Transverse colon (tissue), 4 donors: ENCODE measurements at places on chromosomes 3 and 15.

DNA sequence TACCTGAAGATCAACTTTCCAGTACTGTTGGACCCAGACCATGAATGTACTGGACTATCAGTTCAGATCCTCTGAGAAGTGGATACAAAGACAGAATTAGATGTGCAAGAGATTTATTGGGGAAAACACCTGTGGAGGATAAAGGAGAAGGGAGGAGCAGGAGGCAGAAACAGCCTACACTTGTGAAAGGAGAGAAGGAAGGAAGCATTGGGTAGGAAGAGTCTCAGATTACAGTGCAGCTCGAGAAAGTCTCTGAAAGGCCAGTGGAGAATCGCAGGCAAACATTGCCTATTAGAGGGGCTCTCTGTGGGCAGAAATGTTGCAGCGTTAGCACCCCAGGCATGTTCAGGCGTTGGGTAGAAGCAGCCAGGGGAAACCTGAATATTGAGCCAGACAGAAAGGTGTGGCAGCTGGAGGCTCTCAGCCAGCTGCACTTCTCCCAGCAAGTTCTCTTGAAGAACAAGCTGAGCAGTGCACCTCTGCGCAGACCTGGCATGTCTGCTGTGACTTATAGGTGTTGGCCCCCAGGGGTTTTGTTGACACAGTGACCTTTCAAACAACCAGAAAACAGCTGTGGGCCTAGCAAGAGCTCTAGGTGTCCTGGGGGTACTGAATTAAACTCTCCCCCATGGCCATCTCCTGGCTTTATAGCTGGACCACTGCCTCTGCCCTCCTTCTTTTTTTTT, 7.0 kb downstream of the CHST14 start:
- no peak for DNase-seq

GRCh38 chr3:15033103-15033502, 32.0 kb downstream of the MRPS25 start:
- DNase-seq = no peak

- DNase-seq = no peak
These were observed 57.4 kb downstream of the ARHGAP31 start for GRCh38 chr3:119351581-119351980.

DNA sequence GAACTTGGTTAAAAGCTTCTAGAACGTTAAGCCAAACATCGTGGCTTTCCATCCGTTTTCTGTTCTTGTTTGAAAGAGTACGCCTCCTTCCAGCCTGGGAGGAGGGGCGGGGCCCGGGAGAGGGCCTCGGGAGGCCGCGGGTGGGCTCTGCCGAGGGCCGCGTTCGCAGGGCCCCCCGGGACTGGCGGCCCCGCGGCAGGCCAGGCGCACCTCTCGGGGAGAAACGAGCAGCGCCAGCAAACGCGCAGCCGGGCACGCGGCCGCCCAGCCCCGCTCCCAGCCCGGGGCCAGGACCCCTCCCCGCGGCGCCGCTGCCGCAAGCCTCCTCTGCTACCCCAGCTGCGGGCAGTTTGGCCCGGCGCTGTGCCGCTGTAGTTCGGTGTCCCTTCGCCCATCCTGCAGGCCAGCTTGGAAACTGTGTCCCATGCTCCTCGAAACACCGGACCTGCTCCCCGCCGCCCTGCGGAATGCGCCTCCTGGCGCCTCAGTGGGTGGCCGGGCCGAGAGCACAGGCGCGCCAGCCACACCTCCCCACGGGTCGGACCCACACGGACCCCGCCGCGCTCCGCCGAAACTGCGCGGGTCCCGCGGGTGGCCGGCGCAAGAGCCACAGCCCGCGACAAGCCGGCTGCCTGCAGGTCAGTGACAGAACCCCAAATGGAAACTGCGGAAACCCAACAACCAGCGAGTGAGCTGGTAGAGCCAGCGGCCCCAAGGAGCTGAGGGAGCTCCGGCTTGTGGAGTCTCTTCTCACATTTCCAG, 2.3 kb downstream of the OCA2 start:
- no peak for DNase-seq

GRCh38 chr3:128680603-128681368, 30.2 kb upstream of the RPN1 start:
- DNase-seq = peak; percentile 99

DNA sequence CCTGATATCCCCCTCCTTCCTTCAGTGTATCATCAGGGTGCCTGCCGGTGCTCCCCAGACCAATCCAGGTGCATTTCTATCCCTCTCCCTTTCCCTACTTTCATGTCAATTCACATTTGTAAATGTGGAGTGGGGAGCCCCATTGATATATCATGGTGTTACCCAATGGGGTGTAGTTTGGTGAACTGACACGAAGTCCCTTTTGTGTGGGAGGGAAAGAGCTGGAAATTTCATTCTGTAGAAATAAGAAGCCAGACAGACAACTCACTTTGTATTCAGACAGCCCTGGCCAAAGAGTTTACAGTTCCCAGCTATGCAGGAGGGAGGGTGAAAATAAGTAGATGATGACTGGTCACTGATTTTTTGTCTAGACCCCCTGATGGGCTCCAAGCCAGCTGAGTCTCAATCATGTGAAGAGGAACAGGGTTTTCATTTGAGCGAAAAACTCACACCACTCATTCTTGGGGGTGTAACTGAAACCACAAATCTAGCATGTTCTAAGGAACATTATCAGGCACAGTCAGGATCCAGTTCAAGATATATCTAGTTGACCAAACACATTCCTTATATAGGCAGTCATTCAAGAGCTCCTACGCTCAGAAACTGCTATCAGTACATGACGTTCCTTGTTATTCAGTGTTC, 58.9 kb downstream of the LMCD1 start:
- DNase-seq = no peak

DNA sequence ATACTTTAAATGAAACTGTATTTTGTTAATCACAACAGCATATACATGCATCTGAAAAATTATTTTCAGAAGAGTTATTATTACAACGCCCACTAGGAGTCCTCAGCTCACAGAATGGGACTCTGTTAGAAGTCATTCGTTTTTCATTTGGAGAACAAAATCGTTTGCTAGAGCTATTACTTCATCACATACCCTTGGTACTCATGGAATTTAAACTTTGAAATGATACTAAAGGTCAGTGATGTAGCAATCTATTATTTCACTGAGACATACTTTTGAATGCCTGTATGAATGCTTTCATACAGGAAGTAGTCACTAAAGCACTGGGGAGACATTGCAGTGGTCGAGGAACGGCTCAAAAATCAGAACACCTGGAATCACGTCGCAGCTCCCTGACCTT, 198.1 kb downstream of the MBNL1 start:
- no peak for DNase-seq

DNA sequence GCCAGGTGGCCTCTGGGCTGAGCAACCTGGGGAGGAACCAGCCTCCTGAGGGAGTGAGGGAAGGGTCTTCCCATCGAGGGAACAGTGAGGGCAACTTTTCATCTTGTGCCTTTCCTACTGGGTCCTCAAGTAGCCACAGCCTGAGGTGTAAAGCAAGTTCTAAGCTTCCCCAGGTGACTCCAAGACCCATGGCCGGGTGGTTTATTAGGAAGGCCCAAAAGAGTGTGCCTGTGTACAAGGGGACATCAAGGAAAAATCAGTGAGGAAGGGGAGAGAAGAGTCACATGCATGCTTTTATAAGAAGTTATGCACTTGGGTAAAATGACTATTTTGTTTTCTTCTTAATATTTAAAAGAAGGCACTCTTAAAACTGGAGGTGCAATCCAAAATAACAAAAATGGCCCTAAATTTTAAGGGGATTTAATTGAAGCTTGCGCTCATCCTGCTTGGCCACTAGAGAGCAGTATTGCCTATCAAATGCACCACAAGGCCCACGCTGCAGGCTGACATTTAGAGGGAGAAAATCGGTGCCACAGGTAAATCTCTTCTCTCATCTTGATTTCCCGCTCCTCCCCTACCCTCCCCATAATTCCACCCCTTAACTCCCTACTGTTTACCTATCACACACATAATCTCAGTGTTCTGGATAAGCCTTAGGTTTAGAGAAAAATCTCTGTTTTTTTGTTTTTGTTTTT, 6.7 kb downstream of the NANOGP8 start:
- DNase-seq = peak; percentile 14

DNA sequence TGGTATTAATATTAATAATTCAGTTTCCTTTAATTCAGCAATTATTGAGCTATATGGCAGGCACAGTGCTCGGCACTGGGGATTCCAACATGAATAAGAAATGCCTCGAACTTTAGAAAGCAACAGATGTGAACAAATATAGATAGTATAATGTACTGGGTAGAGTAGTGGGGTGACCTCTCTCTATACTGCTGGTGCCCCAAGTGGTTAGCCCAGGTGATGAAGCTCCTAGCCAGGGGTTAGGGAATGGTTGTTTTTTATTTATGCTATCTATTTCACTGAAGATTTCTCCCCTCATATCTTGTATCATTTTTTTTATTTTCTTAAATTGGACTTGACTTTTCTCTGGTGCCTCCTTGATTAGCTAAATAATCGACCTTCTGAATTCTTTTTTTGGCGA, 62.1 kb downstream of the BHLHE40 start:
- DNase-seq = no peak

DNA sequence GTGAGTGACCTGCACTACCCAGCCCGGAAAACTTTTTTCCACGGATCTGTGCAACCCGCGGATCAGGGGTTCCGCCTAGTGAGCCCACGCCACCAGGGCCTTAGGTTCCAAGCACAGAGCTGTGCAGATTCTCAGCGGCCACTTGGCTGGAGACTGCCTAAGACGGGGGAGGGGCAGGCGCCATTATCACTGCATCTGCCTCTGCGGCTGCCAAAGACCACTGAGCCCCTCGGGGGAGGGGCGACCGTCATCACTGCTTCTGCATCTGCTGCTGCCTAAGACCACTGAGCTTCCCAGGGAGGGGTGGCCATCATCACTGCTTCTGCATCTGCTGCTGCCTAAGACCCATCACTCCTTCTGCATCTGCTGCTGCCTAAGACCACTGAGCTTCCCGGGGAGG, 460.2 kb downstream of the OCA2 start:
- no peak for DNase-seq

DNA sequence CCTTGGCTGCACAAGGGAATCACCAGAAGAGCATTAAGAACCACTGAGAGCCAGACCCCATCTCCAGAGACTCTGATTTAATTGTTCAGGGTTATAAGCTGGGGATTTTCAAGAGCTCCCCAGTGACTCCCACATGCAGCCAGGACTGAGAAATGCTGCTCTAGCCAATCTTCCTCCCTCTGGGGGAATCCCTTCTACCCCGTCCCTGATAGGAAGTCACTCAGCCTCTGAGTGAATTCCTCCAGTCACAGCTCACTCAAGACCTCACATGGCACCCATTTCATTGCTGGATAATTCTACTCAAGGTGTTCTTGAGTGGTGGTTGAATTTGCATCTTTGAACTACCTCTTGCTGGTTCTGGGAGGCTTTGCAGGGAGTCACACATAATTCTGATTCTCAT, 10.7 kb downstream of the CCR3 start:
- DNase-seq = no peak

DNA sequence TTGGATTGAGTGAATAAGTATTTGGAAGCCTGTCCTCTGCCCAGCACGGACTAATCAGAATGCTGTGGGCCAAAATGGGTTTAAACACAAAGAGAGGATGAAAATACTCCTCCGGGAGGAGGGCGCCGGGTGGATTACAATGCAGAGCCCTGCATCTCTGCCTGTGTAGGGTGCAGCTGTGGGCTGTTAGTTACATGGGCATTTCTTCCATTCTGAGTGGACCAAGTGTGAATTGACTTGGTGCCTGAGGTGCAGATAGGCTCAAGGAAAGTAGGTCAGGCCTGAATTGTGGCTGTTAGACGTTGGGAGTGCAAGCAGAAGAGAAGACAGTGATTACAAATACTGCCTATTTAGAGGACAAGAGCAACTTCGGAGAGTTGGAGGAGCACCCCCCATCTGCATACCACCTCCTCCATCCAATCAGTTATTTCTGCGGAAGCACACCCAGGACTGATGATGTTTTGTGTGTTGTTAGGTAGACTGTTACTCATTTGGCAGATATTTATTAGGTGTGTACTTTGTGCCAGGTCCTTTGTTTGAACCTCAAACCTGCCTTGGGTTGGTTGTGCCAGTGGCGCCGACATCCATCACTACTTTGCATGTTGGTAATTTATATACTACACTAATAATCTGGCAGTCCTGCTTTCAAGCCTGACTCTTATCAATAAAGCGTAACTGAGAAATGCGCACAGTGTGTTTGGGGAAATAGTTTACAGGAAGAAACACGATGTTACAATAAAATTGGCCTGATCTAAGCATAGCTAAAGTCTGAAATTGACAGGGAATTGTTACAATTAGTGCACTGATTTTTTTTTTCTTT, 33.0 kb downstream of the PTPRG start:
- no peak for DNase-seq

DNA sequence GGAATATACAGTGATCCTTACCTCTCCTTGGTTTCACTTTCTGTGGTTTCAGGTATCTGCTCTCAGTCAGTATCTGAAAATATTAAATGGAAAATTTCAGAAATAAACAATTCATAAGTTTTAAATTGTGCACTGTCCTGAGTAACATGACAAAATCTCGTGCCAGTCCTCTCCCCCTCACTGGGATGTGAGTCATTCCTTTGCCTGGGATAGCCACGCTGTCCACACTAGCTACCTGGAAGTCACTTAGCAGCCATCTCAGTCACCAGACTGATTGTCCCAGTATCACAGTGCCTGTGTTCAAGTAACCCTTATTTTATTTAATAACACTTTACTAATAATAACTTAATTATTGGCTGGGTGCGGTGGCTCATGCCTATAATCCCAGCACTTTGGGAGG, 15.3 kb upstream of the KLHL25 start:
- no peak for DNase-seq

- no peak for DNase-seq
These were observed 315.7 kb upstream of the SLCO3A1 start for GRCh38 chr15:91537856-91538255.
